ENCODE measurements at places on chromosomes 16 and 17.

GRCh38 chr16:74035816-74036215 is 260.8 kb upstream of the PSMD7 start:
- no peak for DNase-seq

DNA sequence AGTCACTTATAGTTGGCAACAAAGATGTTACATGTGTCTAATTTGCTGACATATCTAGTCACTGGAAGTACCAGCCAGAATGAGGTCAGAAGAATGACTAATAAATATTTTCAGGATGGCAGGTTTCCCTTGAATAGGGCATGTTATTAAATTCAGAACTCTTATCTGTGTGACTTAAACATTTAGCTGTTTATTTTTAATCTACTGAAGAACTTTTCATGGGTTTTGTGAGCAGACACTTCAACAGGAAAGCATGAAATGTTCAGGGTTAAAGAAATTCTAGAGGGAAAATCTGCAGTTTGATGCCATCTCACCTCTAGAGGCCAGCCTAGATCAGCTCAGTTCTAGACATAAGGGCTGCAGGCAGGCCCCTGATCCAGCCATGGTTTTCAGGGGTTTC is 13.2 kb downstream of the JPT2 start:
- no peak for DNase-seq

DNA sequence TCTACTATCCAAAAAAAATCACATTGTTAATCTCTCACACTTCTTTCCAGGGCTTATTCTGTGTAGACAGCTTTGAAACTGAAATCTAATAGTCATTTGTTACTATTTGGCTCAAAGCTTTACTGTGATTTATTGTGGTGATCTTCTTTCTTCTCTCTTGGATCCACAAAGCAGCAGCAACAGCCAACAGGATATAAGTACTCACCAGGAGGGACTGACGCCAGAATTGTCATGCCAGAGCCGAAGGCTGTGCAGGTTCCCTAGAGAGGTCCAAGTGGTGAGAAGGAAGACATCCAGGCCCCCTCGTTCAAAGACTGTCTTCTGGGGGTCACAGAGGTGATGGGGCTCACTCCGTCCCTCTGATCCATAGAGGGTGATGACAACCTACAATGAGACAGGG is 33.3 kb downstream of the PKD1L3 start:
- DNase-seq: no peak

DNA sequence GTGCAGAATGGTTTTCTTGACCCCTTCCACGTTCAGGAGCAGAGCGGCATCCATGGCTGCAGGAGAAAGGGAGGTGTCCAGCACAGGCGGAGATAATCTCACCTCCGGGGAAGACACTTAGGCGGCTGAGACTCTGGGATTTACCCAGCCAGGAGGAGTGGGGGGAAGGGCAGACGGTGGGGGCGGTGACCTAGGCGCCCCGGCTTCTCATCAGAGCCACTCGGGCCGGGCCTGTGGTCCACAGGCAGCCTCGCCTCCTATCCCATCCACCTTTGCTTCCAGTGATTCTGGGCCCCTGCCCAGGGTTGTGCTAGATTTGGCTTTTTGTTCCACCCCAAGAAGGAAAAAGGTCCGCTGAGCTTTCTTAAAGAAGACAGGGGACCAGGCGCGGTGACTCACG is at the start of gene AIPL1:
Gene AIPL1 (minus strand): TSS at position 71 of the 400 bp plus-strand sequence. CDS start 17 bp downstream, at position 54.
- no peak for DNase-seq

- no peak for DNase-seq
Measured at GRCh38 chr16:50311891-50312501, 45.6 kb downstream of the ADCY7 start.

DNA sequence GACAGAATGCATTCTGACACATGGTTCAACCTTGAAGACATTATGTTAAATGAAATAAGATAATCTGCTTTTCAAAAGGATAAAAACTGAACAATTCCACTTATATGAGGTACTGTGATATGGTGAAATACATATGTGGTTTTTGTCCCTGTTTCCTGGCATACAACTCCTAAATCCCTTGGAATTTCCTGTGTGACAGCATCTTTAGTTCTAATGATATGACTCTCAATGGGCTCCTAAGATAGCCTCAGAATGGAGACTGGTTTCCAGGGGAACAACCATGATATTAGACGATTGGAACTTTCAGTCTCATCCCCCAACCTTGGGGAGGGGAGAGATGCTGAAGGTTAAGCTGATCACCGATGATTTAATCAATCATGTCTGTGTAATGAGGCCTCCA is 37.7 kb upstream of the PHLPP2 start:
- DNase-seq: no peak

GRCh38 chr17:27318228-27318627 is 24.3 kb downstream of the WSB1 start:
- DNase-seq: no peak

DNA sequence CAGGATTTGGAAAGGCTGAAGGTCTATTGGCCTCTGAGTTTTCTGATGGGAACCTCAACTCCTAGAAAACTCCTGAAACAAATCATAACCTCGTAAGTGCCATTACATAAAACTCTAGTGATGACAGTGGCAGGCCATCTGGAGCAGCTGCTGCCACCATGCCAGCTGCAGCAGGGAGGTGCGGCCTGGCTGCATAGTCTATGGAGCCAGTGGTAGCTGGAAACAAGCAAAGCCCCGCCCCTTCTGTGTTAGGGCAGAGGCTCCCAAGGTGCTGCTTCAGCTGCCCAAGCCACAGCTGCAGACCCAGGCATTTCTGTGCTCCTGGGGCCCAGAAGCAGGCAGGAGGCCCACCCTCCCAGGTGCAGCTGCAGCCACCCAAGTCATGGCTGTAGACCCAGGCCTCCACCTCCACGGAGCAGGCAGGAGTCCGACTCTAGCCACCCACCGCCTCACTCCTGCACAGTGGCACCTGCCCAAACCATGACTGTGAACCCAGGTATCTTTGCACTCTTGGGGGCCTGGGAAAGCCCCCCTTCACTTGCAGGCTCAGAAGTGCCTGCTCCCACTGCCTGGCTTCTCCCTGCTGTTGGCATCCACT is 254.1 kb upstream of the KCNJ16 start:
- DNase-seq: no peak

- DNase-seq: no peak
Measured at GRCh38 chr16:31228206-31228605, 11.3 kb upstream of the PYDC1 start.

DNA sequence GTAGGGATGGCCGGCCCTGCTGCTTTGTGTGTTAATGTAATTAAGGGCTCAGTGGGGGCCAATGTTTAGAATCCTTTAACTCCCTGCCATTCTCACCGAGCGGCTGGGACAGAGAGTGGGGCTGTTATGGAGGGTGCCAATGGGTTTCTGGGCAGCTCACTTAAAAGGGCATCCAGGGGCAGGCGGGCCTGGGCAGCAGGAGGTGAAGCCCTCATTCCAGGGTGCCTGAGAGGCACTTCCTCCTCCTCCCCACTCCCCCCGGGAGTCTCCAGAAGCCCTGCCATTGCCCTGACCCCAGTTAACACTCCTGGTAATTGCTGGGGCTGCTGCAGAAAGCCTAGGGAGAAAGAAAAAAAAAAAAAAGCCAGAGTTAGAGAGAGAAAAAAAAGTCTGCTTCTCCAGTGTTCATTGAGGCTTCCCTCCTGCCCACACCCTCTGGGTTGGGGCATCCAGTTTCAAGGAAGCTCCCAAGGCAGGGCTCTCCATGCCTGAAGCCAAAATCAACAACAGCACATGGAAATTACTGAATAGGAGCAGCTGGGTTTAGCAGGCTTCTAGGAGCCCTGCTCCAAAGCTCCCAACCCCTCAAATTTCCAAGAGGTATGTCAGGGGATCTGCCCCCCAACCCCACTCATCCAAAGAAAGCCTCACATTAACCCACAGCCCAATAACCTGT is 28.0 kb downstream of the CUEDC1 start:
- no peak for DNase-seq

DNA sequence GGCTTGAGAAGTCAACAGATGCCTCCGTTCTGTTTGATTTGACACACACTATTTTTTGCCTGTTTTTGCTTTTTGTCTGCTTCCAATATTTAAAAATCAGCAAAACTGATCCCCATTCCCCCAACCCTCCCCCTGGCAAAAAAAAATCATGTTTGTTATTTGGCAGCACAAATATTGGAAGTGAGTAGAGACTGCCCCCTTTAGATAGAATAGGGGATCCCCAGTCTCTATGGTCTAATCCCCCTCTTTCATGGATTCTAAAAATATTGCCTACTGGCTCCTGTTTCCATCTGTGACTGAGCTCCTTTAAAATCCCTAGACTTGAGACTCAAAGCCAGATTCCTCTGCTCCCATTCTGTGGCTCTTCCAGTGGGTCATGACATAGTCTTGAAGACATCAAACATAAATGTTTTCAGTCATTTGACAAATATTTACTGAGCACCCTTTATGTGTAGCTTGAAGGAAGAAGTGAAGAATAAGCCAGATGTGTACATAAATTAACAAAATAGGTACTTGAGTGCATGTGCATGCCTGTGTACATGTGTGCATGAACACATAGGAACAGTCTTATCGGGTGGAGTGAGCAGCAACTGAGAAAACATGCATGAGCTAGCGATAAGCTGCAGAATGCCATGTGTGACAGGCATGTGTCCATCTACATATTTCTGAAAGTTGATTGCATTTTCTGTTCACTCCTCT is 101.2 kb downstream of the SALL1 start:
- no peak for DNase-seq

GRCh38 chr16:89277641-89278341 is 60.3 kb downstream of the ZNF778 start:
- DNase-seq: no peak

DNA sequence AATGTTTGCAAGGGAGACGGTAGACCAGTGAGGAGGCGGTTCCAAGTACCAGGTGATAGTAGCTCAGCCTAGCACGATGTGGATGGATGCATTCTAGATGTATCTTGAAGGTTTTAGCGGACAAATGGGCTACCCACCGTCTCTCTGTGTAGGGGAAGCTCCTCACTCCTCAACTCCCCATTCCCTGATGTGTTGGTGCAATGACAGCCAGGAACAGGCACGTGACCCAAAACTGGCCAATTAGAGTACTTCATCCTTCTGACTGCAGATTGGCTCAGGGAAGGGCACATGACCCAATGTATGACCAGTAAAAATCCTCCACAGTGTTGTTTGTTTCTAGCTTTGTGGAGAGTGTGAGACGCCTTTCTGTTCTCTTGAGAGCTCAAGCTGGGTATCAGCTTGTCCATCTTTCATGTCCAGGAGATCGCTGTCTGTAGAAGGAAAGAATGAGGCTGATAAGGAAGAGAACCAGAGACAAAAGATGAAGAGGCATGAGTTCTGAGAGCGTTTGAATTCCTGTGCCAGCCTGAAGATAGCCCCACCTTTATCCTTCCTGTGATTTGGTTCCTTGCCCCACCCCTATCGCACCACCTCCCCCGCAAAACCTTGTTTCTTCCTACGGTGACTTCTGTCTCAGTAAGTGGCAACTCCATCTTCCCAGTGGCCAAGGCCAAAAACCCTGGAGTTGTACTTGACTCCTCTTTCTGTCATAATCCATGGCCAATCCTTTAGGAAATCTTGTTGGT is 2.3 kb upstream of the BORCS6 start:
- no peak for DNase-seq

DNA sequence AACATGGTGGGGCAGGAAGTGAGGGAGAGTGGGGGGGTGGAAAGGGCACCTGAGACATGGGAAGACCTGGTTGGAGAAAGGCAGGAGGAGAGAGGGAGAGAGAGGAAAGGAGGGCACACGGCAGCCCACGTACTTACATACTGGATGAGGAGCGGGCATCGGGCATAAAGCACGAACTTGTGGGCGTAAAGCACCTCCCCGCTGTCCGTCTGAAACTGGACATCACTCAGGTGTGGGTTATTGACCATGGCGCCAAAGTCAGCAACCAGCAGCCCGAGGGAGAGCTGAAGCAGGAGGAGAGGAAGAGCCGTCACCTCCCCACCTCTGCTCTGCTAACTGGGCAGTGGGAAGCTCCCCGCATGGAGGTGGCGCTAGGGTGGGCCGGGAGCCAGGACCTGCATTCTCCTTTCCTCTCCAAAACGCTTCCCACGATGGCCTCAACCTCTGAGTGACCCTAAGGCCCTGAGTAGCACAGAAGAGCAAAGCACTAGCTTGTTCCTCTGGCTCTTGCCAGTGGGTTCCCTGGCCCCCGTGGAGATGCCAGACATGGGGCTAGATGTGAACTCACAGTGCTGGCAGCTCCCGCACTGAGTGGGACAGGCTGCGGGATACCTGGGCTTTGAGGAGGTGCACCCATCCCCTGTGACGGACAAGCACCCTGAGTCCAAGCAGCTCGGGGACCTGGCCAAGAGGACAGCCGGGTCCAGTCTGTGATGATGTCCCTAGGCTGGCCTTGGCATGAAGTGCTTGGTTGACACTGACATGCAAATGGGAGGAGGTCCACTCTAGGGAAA is 16.9 kb downstream of the SLX4 start:
- DNase-seq: no peak

- DNase-seq: no peak
Measured at GRCh38 chr17:11245187-11245586, 4.2 kb downstream of the SHISA6 start.

DNA sequence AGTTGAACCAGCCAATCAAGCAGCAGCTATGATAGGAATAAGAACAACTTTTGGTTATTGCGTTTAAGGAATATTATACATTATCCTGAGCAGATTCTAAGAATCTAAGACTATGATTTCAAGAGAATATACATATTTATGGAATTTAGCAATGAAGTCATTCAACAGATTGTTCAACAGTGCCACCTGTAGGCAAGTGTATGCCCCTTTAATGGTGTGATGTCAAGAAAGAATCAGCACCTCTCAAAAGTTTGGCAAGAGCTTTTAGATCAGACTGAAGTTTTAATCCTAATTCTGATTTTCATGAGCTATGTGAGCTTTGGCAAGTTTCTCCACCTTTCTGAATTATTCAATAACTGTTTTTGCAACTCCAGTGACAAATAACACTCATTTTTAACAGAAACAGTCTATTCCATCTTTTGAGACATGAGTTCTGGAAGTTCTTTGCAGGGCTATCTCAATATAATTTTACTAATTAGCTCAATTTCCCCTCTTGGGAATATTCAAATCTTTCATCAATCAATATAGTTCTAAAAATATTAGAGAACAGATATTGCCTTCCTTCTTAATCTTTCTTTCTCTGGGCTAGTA is 474.3 kb upstream of the TOM1L1 start:
- no peak for DNase-seq

GRCh38 chr17:4658478-4659305 is 17.2 kb upstream of the ALOX15 start:
- DNase-seq: peak; percentile 25

GRCh38 chr16:50298591-50299507 is 32.5 kb downstream of the ADCY7 start:
- DNase-seq: no peak

GRCh38 chr17:45230410-45230786 is 8.7 kb downstream of the FMNL1 start:
- no peak for DNase-seq

DNA sequence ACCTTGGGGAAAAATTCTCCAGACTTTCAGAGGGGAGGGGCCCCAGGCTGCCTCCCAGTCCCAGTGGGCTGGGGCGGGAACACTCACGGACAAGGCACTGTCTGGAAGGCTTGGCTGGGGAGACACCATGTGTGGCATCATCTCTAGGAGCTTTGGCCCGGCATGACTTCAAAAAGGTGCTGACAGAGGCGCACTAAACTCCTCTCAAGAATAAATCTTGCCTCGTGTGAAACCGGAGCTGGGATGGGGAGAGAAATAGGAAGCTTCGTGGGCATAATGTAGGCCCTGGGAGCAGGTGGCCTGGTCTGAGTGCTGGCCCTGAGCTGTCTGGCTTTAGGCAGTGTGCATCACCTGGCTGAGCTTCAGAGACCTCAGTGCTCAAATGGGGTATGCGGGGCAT is 5.7 kb downstream of the WSCD1 start:
- no peak for DNase-seq

All from stimulated activated CD8-positive, alpha-beta memory T cell treated with anti-CD3 and anti-CD28 coated beads, Interleukin-7, amount 100 ng/mL, for 24 hours (primary cell).